RWPE2 (cell line): ENCODE measurements at places on chromosomes 2 and 18.

DNA sequence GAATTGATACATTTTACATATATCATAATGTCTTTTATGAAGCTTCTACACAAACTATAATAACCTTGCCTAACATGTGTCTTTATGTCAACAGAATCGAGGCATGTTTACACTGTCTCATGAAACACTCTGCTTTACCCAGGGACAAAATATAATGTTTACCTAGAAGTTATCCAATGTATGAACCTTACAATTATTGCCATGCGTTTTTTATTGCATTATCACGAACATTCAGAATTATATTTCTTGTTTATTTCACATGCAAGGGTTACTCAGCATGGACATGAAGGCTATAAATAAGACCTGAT is 19.8 kb downstream of the LONRF2 start:
- DNase-seq = no peak

DNA sequence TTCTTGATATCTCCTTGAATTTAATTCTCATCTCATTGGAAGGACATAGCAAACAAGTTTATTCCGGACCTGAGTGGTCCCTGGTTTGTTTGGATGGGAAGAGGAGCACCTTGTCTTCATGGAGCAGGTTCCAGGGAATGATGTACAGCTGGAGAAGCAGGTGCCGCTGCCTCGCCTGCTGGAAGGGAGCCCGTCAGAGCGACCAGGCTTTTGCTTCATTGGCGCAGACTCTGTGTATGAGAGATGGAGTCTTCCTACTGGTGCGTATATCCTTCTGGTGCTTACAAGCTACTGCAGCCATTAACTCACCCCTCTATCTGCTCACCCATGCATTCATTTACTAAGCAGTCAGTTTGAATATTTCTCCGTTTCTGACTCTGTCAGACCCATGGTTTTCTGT is 11.6 kb upstream of the ALLC start:
- DNase-seq = no peak

DNA sequence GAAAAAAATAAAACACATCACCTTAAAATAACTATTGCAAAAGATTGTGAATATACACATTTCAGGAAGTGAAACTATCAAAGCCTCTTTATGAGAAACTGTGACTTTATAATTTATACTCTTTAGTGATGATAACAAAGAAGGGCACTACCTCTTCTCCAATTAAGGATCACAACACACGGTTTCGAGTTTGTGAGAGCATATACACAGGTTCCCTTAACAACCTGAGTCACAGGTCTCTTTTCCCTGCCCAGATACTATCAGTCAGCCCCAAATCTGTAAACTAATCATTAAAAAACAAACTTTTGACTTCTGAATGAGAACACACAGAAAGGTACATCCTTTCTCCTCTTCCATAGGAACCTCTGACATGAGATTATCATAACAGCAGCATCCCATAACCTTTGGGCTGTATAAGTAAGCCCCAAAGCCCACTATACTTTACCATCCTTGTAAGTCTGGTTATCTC is 44.9 kb downstream of the PTPN2 start:
- no peak for DNase-seq

DNA sequence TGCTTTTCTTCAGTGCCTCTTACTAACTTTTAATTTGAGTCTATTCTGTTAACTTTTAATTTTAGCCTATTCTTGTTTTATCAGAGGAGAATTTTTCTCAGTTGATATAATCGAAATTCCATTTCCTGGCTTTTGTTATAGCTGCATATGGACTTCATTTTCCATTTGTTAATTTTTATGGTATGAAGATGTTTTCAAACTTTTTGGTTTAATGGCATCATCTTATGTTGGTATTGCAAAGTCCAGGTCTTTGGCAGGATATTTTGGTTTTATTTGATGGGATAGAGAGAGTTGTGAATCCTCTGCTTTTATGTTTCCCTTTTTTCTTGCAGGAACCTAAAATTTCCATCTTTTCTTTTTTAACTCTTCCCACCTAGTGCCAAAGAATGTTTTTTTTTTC is 70.9 kb upstream of the RAPGEF4 start:
- no peak for DNase-seq

DNA sequence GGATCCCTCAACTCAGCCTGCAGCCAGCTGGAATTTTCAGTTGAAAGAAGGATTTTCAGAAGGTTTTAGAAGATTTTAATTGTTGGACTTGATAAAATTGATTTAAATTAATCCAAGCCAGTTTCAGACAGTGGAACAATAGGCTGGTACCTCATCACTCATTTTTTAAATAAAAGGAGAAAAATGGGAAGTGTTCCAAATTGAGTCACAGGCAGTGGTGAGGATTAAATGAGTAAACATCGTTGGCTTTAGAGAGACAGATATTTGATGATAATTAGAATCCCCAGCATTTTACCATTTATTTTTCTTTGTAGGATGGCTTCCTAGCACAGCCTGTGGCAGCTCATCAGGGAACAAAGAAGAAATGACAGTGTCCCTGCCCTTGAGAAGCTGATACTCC is 7.4 kb downstream of the CXCR4 start:
- no peak for DNase-seq

GRCh38 chr2:95278637-95279225 is 4.5 kb downstream of the PROM2 start:
- peak; percentile 47 for DNase-seq

DNA sequence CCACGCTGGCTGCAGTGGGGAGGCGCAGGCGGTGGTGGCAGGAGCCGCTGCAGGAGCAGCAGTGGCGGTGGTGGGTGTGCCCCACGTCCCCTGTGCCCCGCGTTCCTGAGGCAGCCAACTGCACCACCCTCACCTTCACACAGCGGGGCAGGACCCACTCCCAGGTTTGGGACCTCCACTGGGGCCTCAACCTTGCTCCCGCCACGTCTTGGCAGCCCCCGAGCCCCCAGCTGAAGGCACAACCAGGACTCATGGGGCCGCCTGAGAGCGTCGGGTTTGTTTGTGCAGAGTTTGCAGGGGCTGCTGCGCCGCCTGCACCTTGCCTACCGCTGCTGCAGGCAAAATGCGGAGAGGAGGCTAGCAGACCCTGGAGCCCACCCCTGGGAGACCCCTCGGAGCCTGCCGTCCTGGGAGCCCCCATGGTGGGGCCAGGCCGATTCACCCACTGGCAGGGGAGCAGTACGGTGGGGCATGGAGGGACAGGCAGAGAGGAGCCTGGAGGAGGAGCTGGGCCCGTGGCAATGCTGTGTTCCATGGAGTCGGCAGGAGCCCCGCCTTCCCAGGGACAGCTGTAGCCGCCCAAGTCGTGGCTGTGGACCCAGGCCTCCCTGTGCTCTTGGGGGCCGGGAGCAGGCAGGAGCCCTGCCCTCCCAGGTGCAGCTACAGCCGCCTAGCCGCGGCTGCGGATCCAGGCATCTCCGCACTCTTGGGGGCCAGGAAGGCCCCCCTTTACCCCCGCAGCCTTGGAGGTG is 14.7 kb upstream of the EML6 start:
- no peak for DNase-seq

GRCh38 chr2:68367953-68368653 is 3.0 kb downstream of the PLEK start:
- DNase-seq = no peak

DNA sequence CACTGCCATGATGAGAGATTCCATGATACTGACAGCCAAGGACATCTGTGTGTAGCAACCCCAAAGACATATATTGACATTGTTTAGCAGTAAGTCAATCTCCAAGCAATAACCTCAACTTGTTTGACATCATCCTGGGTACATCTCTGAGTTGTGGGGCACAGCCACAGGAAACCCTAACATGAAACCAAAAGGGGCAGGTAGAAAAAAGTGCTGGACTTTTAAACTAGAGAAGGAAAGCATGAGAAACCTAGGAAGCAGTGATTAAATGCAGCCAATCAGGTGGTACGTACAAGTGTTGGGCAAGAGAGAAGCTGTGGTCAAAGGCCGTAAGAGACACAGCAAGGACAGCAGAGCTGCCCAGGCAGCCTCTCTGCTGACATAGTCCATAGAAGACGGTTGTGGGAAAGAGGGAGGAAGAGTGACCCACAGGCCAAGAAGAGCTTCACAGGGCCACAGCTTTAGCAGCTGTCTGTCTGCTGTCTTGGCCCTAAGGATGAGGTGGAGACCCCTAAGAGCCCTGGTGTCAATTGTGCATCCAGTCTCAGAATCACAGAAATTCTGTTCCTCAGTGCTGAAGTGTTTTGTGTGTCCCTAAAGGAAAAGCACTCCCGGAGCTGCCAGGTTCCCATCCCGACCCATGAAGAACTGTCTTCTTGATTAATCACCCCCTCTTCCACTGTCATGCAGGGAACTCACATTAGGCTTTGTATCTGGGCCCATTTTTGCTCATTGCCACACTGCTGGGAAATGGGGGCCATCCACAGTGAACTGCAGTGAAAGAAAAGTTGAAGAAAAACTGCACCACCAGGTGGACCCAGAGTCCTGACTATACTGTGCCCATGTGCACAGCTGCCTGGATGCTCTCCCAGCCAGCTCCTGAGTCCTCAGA is 25.4 kb upstream of the CHN1 start:
- no peak for DNase-seq

- no peak for DNase-seq
Observed at GRCh38 chr18:79371561-79372121, 24.1 kb upstream of the NFATC1 start.

DNA sequence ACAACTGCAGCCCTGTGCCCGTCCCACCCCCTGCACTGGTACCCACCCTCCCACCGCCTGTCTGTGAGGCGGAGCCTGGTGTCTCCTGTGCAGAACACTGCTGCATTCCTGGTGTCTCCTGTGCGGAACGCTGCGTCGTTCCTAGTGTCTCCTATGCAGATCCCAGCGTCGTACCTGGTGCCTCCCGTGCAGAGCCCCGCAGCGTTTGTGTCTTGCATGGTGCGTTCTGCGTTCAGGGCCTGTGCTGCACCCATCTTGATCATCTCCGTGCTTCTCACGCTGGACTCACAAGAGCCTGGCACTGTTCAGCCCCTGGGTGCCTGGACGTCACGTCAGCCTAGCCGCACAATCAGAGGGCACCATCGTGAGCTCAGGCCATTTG is 248.6 kb upstream of the SALL3 start:
- no peak for DNase-seq

DNA sequence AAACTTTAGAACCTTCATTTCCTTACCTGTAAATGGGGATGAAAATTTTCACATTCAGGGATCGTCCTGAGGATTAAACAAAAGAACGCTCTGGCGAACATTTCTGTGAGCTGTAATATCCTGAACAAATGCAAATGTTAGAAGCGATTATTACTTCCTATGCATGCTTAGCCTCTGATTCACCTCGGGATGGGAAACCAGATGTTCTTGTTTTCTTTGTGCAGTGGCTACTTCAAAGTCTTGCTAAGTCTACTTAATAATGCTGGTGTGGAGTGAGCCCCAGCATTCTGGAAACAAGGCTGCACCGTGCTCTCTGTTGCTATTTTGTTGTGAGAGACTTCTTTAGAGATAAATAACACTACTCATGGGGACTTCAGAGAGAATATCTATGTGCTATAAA is 119.1 kb upstream of the PELI1 start:
- no peak for DNase-seq
